ENCODE measurements at places on chromosomes 6 and 20.

- H3K4me1 ChIP-seq = peaks cover 59% of the 10 kb centered on the region
- peak overlapping the region; percentile 98 for H3K4me3 ChIP-seq
- H3K27ac ChIP-seq = peak overlapping the region; percentile 97
- H3K36me3 ChIP-seq = peaks cover 51% of the 10 kb centered on the region
- H3K27me3 ChIP-seq = peaks cover 12% of the 10 kb centered on the region
These were observed 1.9 kb downstream of the NFATC2 start for GRCh38 chr20:51540580-51540979.

- no peak for DNase-seq
- no peaks in the 10 kb centered on the region for H3K4me1 ChIP-seq
- H3K4me3 ChIP-seq = no peak overlapping the region
- H3K36me3 ChIP-seq = no peaks in the 10 kb centered on the region
- peaks cover 6% of the 10 kb centered on the region for H3K27me3 ChIP-seq
- no peak overlapping the region for H3K27ac ChIP-seq
These were observed 83.6 kb downstream of the SIM1 start for GRCh38 chr6:100381111-100381510.

DNA sequence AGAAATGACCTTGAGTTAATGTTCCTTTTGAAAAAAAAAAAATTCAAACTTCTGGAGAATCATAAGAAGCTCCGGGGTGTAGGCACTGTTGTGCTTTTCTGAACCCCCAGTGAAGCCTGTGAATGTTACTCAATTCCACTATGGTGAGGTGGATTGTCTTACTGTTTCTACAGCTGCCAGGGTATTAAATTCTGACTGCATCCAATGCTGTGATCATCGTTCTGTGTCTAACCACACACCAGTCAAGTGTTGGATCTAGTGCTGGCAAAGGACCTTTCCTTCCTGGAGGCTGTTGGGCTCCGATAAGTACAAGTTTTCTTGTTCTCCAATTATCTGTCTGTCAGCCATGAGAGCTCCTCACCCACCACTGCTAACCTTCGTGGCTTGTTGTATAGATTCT, 162.0 kb upstream of the EPHA7 start:
- no peak overlapping the region for H3K27ac ChIP-seq
- no peaks in the 10 kb centered on the region for H3K36me3 ChIP-seq
- H3K4me1 ChIP-seq = no peaks in the 10 kb centered on the region
- DNase-seq = no peak

DNA sequence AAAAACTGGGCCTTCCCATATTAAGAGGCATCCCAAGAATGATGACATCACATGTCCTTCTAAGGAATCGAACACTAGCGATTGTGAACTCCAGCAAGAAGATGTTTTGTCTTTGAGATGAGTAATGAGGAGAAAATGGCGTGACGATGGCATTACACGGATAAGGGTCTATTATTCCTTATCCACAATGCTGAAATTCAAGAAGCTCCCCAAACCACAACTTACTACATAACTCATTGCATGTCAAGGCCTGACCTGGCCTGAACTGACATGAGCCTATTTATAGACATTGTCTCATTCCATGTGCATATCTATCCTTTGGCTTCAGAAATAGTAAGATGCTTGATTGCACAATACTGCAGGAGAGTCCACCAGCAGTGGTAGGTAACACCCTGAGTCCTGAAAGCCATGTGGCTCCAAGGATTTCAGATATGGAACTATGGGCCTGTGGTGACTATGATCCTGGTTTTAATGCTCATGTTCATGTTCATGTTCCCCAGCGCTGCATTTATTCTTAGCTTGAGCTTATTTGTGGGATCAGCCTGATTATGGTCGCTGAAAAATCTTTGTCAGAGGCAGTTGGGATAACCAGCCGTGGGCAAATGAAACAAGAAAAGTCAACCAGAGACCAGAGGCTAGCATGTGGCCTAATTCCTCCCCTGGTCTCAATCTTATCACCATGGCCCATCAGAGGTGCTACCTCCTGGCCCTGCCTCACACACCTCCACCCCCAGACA, 183.2 kb upstream of the JARID2 start:
- no peaks in the 10 kb centered on the region for H3K36me3 ChIP-seq
- no peaks in the 10 kb centered on the region for H3K27me3 ChIP-seq
- H3K4me1 ChIP-seq = peaks cover 2% of the 10 kb centered on the region
- no peak for DNase-seq

DNA sequence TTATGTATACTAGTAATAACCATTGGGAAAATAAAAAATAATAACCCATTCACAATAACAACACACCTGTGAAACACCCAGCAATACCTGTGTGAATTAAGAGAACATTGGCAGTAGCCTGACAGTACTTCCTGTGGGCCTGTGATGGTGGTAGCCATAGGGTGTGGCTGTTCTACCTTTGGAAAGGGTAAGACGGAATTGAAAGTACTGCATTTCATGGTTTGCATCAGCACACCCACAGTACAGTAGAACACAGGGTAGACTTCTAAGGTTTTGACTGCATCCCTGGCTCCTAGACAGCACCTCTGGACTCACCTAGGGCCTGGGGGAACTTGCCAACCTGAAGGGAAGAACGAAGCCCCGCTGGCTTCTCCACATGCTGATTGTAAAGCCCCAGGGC, 279.8 kb downstream of the HTR1B start:
- no peaks in the 10 kb centered on the region for H3K27me3 ChIP-seq
- no peak for DNase-seq
- H3K27ac ChIP-seq = no peak overlapping the region
- no peak overlapping the region for H3K4me3 ChIP-seq

- H3K27ac ChIP-seq = no peak overlapping the region
- no peak for DNase-seq
- peaks cover 31% of the 10 kb centered on the region for H3K27me3 ChIP-seq
- peaks cover 24% of the 10 kb centered on the region for H3K4me1 ChIP-seq
These were observed 41.1 kb downstream of the AKAP12 start for GRCh38 chr6:151280859-151281258.

DNA sequence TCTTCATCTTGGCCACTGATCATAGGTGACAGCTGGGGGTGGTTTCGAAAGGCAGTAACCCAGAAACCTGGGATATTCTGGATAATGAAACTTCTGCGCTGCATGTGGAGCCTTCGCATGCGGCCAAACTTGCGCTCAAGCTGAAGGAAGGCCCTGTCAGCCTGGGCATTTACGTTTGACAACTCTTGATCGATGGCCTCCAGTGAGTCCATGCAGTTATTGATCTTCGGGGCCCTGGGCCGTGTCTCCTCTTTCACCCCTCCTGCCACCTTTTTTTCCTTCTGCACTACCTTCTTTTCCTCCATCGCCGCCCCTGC, 729 bp downstream of the TSPYL4 start:
- DNase-seq = no peak
- H3K27ac ChIP-seq = no peak overlapping the region
- no peaks in the 10 kb centered on the region for H3K27me3 ChIP-seq
- H3K36me3 ChIP-seq = peaks cover 18% of the 10 kb centered on the region
- peaks cover 6% of the 10 kb centered on the region for H3K4me1 ChIP-seq

DNA sequence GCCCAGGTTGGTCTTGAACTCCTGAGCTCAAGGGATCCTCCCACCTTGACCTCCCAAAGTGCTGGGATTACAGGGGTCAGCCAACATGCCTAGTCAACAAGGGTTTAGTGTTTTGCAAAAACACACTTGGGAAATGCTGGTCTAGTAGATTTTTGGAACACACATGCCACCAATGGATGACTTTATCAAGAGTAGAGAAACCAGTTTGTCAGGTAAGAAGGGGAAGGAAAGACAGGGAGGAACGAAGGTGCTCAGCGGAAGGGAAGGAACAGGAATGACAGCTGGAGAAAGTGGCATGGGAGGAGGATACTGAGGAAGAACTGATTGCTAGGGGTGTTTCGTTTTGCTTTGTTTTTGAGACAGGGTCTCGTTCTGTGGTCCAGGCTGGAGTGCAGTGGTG, 15.6 kb upstream of the SEC63 start:
- H3K36me3 ChIP-seq = no peaks in the 10 kb centered on the region
- peaks cover 4% of the 10 kb centered on the region for H3K27me3 ChIP-seq
- DNase-seq = no peak
- peaks cover 8% of the 10 kb centered on the region for H3K4me1 ChIP-seq
- H3K4me3 ChIP-seq = no peak overlapping the region

- H3K4me3 ChIP-seq = no peak overlapping the region
- DNase-seq = no peak
- no peaks in the 10 kb centered on the region for H3K36me3 ChIP-seq
These were observed 15.4 kb downstream of the POPDC3 start for GRCh38 chr6:105164418-105164817.

DNA sequence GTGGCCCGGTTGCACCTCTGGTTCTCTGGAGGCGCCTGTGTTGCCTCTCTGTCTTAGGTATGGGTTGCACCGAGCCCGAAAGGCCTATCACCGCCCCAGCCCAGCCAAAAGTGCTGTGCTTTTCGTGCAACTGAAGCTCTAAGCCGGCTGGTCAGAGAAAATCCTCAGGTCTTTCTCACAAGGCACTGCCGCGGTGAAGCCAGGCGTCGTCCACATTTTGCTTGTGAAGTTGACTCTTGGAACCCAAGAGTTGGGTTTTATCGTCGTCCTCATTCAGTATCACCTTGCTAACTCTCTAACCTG, 726 bp upstream of the EMILIN3 start:
- peaks cover 38% of the 10 kb centered on the region for H3K27me3 ChIP-seq
- DNase-seq = no peak
- H3K36me3 ChIP-seq = no peaks in the 10 kb centered on the region
- peaks cover 2% of the 10 kb centered on the region for H3K4me1 ChIP-seq

GRCh38 chr6:69668916-69669315, 127.9 kb downstream of the LMBRD1 start:
- H3K4me1 ChIP-seq = no peaks in the 10 kb centered on the region
- peaks cover 23% of the 10 kb centered on the region for H3K36me3 ChIP-seq
- H3K27me3 ChIP-seq = peaks cover 5% of the 10 kb centered on the region
- no peak overlapping the region for H3K27ac ChIP-seq
- DNase-seq = no peak

DNA sequence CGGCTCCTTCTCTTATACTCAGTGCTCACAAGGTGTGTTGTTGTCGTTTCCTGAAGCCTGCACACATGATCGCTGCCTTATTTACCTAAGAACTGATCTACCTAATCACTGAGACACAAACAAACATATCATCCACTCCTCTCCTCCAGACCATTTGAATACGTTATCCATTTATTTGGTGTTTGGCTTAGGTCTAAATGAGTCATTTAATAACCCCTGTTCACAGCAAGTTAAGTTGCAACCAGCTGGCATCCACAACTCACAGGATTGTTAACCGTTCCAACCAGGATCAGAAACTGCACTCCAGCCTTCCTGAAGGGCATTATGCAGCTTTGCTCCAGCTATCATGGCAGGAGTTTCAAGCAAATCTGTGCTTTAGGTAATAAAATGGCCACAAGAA, 511.1 kb upstream of the MAP3K7 start:
- H3K27me3 ChIP-seq = no peaks in the 10 kb centered on the region
- no peak overlapping the region for H3K27ac ChIP-seq
- no peak overlapping the region for H3K4me3 ChIP-seq
- no peak for DNase-seq
- H3K4me1 ChIP-seq = no peaks in the 10 kb centered on the region

- no peak overlapping the region for H3K4me3 ChIP-seq
- no peak for DNase-seq
- H3K27me3 ChIP-seq = peaks cover 36% of the 10 kb centered on the region
- H3K27ac ChIP-seq = no peak overlapping the region
These were observed 247.6 kb downstream of the MYLK4 start for GRCh38 chr6:2502998-2503674.

DNA sequence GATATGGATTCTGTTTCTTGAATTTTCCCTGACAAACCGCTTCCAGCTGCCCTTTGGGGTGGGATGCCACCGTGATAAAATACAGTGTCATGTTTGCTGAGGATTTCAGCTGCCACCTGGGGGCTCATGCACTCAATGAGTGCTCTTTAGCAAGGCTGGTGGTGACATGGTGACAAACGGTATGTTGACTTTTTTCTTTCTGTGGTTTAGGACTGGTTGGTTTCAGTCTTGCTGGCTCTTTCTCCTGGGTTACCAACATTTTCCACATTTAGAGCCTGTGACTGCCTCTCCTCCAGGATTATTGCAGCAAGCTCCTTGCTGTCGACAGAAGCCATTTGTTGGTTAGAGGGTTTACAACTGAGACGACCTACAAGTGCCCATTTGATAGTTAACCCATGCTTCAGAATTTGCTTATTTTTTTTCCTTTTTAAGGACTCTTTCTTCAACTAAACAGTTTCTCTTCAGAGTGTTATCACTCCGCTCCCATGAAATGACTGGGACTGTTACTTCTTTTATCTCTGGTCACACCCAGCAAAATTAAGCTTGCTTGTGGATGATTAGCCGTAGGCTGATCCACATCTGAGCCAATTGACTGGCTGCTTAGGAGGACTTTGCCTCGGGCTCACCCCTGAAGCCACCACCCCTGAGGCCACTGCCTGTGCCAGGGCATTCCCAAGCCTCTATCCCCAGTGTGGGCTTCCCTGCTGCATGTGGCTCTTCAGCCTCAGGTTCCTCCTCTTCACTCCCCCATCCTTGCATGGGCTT, 48.4 kb upstream of the CDYL start:
- no peak overlapping the region for H3K4me3 ChIP-seq
- peaks cover 1% of the 10 kb centered on the region for H3K4me1 ChIP-seq
- H3K36me3 ChIP-seq = no peaks in the 10 kb centered on the region
- no peak overlapping the region for H3K27ac ChIP-seq

- DNase-seq = no peak
- H3K27me3 ChIP-seq = no peaks in the 10 kb centered on the region
- H3K27ac ChIP-seq = no peak overlapping the region
- peaks cover 31% of the 10 kb centered on the region for H3K4me1 ChIP-seq
These were observed 41.8 kb downstream of the SF3B5 start for GRCh38 chr6:144053601-144054000.

GRCh38 chr6:36605143-36605542, 11.0 kb downstream of the SRSF3 start:
- peaks cover 86% of the 10 kb centered on the region for H3K36me3 ChIP-seq
- no peak overlapping the region for H3K4me3 ChIP-seq
- DNase-seq = no peak
- H3K4me1 ChIP-seq = peaks cover 66% of the 10 kb centered on the region
- H3K27ac ChIP-seq = peak overlapping the region; percentile 62

- H3K4me3 ChIP-seq = no peak overlapping the region
- H3K27ac ChIP-seq = no peak overlapping the region
- no peaks in the 10 kb centered on the region for H3K36me3 ChIP-seq
- no peak for DNase-seq
These were observed 61.1 kb upstream of the SNAP25 start for GRCh38 chr20:10157549-10157948.

GRCh38 chr6:53960311-53960710, 150.9 kb upstream of the MLIP start:
- no peak overlapping the region for H3K4me3 ChIP-seq
- no peaks in the 10 kb centered on the region for H3K36me3 ChIP-seq
- no peaks in the 10 kb centered on the region for H3K4me1 ChIP-seq
- DNase-seq = no peak
- no peak overlapping the region for H3K27ac ChIP-seq
- peaks cover 12% of the 10 kb centered on the region for H3K27me3 ChIP-seq

DNA sequence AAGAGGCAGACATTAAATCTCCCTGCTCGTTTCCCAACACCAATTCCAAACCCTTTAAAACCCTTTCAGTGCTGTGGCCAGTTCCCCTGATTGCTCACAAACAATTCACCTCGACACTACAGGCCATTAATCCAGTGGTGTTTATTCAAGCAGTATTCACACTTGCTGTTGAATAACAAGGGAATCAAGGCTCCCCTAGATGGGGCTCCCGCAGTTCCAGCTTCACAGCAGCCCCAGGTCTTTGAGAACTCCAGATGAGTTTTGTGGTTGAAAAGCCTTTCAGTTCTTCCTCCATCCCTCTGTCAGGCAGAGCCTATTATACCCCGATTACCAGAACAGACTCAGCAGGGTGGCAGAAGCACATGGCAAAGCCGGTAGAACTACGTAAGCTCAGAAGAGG, 36.2 kb downstream of the JAG1 start:
- H3K36me3 ChIP-seq = no peaks in the 10 kb centered on the region
- H3K4me3 ChIP-seq = no peak overlapping the region
- no peak for DNase-seq

GRCh38 chr6:40512340-40512739, 74.8 kb downstream of the LRFN2 start:
- no peak overlapping the region for H3K4me3 ChIP-seq
- H3K36me3 ChIP-seq = no peaks in the 10 kb centered on the region
- no peak for DNase-seq
- peaks cover 17% of the 10 kb centered on the region for H3K4me1 ChIP-seq
- no peak overlapping the region for H3K27ac ChIP-seq
